Fibroblast of skin of right biceps (primary cell): ENCODE measurements at places on chromosomes 7 and 10.

DNA sequence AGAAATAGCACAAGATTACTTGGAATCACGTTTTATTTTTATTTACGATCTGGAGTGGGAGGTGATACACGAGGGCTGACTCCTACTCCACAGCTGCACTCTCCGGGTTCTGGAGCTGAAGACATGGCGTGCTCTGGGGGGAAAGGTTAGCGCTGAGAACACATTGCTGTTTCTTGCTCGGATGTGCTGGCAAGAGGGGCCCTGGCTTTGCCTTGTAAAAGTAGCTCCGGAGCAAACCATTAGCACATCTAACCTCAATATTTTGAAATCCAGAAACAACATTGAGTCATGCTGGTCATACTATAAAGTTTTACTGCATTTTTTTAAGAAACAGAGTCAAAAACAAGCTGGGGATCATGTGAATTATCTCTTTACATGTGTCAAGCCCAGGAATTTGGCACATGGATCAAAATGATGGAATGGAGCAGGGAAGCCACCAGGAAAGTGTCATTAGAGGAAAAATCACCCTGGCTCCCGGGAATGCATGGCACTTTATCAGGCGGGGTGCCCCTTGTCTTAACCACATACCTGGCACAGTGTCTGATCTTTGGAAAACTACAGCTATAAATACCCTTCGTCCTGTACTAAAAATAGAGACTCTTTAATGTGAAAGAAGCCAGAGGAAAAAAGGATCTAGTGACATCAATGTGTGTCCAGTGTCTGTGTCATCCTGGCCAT is 31.6 kb upstream of the LYZL1 start:
- DNase-seq = peak; percentile 85

DNA sequence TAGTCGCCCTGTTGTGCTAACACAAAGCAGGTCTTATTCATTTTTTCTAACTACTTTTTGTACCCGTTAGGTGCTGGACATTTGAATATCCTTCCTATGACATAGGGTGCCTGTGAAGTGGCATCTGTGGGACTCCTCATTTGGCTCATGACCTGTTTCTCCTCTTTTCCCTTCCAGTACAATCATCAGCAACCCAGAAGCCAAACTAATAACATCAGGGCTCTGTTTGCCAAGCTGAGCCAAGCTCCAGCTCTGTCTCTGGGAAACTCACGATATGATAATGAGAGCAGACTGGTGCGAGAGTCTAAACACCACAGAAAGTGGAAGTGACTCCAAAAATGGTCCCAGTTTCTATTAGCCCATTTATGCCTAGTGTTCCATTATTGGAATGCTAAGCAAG is 92.0 kb downstream of the SVIL start:
- DNase-seq = no peak

GRCh38 chr7:149496642-149497391 is 792 bp downstream of the ZNF746 start:
- DNase-seq = peak; percentile 38

DNA sequence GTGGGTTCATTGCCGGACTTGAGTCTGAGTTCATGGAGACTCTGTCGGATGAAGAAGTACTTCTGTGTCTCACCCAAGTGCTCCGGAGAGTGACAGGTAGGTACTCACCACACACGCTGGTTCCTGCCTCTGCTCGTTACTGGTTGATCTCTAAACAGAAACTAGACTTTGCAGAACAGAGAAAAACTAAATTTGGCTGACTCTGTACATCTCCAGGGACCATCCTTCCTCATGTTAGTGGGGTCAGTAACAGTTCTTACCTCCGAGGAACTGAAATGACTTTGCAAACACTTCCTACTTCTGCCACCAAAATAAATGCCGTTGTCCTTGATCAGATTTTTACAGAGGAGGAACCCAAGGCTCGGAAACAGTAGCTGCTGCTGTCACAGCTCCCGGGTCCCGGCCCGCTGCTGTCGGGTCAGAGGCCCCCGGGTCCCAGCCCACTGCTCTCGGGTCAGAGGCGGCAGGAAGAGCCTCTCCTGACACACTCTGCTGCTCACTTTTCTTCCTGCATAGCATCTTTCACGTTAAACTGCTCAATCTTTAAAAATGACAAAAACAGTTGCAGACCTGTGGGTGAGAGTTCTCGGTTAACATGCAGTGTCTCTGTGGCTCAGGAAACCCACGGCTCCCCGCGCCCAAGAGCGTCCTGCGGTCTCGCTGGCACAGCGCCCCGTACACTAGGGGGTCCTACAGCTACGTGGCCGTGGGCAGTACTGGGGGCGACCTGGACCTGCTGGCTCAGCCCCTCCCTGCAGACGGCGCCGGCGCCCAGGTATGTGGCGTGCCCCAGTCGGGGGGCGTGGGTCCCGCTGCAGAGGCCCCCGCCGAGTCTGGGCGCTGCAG is 4.8 kb upstream of the MTG1 start:
- no peak for DNase-seq

- no peak for DNase-seq
Observed at GRCh38 chr7:121204537-121204936, 124.3 kb upstream of the WNT16 start.

GRCh38 chr7:83101530-83101929 is 61.2 kb downstream of the PCLO start:
- DNase-seq = no peak

- no peak for DNase-seq
Observed at GRCh38 chr7:155988416-155988815, 176.2 kb upstream of the SHH start.

GRCh38 chr10:35083242-35083641 is 6.9 kb downstream of the CUL2 start:
- no peak for DNase-seq

DNA sequence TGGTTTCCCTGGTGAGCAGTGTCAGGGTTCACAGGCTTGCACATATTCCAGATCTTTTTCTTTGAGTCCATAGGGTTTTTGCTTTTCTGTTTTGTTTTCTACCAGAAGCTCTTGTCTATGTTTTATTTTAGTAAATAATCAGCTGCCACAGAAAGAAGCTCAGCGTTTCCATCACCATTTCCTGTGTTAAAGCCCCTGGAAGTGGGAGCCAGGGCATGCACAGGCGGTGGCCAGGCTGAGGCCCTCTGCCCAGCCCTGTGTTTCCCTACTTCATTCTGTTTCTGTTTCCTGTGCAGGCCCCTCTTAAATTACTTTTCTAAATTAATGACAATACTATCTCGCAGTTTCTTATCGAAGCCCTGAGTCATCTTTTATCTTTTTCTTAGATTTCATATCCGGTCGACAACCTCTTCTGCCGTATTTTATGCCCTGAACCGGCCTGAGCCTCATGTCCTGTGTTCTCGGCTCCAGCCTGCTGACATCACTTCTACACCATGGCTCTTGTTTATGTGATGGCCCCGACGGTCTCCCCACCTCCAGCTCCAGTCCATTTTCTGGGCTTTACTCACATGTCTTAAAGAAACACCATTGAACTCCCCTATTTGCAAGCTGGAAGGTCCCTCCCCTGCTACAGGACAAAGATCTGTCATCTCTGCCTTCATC is 442.2 kb downstream of the TCERG1L start:
- DNase-seq = no peak

DNA sequence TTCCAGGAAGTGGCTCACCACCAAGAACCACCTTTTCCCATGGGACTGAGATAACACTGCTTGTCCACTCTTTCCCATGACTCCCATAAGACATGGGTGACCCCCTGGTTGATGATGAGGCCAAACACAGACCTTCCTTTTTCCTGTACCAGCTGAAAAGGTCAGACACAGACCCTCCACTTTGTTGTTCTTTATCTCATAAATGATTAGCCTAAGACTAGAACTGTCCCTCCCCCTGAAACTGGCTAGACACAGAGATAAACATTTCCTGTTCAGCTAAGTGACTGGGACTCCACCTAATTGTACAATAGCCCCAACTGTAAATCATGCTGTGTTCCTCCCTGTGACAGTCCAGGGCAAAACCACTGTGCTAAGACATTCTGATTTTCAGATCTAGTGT is 8.2 kb upstream of the NRG3 start:
- no peak for DNase-seq

GRCh38 chr10:84944187-84944586 is 615.8 kb downstream of the CCSER2 start:
- DNase-seq = no peak

DNA sequence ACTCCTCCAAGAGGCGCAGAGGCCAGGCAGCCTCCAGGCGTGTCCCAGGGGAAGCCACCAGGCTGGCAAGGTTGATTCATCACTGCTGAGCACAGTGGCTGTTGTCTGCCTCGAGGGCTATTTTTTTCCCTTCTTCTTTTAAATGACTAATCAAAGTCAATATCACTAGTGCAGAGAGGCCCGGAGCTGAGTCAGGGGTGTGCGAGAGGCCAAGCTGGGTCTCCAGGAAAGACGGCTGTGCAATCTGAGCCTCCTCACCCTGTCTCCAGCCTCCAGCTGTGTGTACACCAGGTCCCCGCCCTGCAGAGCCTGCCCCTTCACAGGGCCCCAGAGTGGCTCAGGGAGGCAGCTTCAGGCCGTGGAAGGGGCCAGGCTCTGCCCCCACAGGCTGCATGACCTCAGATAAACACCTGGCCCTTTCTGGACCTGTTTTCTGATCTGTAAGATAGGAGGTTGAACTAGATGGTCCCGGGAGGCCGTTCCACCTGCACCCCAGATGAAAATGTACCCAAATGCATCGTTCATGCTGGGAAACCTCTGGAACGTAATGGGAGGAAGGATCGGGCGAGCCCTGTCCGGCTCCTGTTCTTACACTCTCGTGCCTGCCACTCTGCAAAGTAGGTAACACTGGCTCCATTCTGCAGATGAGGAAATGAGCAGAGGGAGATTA is 3.7 kb downstream of the STX1A start:
- DNase-seq = peak; percentile 97

DNA sequence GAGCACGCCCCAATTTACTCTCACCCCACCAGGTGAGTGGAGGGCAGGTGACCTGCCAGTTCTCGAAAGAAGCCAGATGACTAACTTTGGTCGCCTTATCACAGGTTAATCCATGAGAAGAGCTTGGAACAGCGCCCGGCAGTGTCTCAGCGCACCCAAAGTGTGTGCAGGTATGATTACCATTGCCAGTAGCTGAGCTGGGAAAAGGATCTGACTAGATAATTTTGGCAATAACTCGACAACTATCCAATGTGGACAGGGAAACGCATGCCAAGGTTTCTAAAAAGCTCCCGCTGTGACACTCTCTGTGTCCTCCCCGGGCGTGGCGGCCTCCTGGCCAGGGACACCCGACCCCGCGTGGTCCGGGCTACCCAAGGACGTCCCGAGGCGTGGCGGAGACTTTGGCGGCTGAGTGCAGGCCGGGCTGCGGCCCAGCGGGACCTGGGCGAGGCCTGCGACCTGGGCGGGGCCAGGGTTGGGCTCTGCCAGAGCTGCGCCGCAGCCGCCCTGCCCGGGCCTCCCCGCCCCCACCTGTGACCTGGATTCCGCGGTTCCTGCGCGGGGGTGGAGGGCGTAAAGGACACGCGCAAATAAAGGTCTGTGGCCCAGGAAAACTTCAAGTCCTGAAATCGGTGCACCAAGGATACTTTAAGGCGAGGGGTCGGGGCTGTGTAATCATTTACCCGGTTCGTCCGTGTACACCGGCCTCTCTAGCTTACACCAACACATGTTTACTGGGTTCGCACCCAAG is 13.7 kb upstream of the WAPL start:
- peak; percentile 9 for DNase-seq

- no peak for DNase-seq
Observed at GRCh38 chr10:51233337-51234100, 159.2 kb downstream of the PRKG1 start.

- peak; percentile 7 for DNase-seq
Observed at GRCh38 chr7:12890586-12890985, 203.2 kb downstream of the ARL4A start.

GRCh38 chr7:128807191-128807590 is 15.4 kb downstream of the CCDC136 start:
- no peak for DNase-seq

DNA sequence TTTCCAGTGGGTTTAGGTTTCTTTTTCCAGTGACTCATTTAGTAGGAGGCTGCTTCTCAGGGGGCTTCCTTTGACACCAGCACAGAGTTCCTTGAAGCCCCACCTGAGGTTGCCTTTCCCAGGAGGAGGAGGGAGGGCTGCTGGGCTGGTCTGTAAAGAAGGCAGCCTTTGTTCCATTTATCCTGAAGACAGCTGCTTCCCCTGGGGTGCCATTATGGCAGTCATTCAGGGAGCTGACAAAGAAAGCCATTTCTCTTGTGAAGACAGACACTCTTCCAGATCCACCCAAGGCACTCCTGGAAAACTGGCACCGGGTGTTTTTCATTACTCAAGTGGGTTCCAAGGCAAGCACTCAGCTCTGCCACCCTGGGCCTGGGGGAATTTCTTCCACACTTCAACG is 54.0 kb downstream of the MTURN start:
- DNase-seq = no peak

DNA sequence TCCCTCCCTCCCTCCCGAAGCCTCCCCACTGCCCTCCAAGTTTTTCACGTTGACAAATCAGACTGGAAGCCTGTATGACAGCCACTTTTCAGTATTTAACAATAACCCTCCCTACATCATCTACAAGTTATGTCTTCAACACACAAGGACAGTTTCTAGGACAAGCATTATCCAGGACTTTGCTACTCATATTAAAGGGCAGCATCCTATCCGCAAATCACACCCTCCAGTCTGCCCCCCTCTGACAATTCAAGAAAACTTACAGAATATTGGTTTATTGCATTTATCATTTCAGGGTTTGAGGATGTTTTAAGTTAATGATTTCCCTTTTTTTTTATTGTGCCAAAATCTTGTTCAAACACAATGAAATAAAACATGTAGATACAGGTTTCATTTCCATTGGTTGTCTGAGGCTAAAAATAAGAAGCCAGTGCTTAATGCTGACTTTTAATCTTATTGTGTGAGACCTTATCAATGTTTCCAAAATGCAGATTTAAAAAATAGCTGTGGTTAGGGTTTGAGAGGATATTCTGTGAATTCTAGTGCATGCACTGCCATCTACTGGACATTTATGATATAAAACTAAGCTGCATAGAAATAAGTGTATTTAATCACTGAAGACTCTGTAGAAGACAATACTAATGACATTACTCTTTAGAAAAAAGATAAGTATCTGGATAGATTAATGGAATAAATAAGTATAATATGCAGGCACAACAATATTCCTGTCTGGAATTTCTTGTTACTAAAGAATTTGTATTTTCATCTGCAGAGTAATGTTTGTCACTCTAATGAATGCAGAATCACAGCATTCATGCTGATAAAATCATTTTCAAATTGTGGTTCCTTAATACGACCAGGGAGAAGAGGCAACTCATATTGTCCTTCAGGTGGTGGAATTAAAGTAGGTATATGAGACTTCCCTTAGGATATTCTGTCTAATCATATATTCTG is 64.1 kb downstream of the CAV1 start:
- DNase-seq = peak; percentile 73
